ENCODE measurements at places on chromosomes 1 and 21.
A peak's percentile ranks its signal among the peaks of the same experiment; 100 is the strongest.

GRCh38 chr1:147334292-147334691 lies 91.8 kb downstream of the CHD1L start:
- DNase-seq = no peak

DNA sequence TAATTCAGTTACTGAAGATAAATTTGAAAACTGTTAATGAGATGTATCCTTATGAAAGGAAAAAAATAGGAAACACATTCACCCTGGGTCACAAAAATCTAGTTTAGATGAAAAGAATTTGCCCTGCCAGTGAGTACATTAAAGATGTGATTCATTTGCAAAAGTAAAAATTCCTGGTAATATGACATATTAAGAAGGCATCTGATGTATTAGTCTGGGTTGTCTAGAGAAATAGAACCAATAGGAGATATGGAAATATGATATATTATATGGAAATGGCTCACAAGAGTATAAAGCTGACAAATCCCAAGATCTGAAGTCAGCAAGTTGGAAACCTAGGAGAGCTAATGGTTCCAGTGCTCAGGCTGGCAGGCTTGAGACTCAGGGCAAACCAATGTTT lies 153.8 kb downstream of the MRPL39 start:
- DNase-seq = no peak

GRCh38 chr1:19416921-19417470 lies 68.3 kb downstream of the CAPZB start:
- no peak for DNase-seq

DNA sequence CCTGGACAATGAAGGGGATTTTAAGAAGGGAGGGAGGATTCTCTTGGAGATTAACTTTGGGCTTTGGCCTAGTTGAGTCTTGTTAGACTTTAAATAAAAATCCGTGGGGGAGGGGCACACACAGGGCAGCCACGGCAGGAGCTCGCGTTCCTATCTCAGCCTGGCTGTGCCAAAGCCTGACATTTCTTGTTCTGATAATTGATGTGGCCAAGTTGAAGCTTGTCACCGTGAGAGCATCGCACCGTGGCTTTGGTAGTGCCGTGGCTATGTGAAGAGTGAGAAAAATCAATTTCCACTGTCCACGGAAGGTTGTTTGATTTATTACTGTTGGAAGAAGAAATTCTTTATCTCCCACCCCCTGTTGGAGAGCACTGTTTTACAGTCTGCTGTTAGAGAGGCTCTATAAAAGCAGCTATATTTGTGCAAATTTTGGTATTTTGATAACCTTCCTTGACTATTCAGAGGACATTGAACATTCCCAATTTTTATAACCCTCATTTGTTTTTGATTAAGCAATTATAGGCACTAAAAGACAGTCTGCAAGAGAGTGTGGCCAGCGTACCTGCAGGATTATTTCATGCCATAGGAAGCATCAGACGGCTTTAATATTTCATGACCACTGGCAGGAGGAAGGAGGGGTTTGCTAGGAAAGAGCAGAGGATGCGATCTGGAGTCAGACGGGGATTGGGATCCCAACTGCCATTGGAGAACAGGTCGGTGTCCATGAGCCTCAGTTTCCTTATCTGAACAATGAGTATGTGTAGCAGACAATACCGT lies 160.7 kb downstream of the KAZN start:
- no peak for DNase-seq

DNA sequence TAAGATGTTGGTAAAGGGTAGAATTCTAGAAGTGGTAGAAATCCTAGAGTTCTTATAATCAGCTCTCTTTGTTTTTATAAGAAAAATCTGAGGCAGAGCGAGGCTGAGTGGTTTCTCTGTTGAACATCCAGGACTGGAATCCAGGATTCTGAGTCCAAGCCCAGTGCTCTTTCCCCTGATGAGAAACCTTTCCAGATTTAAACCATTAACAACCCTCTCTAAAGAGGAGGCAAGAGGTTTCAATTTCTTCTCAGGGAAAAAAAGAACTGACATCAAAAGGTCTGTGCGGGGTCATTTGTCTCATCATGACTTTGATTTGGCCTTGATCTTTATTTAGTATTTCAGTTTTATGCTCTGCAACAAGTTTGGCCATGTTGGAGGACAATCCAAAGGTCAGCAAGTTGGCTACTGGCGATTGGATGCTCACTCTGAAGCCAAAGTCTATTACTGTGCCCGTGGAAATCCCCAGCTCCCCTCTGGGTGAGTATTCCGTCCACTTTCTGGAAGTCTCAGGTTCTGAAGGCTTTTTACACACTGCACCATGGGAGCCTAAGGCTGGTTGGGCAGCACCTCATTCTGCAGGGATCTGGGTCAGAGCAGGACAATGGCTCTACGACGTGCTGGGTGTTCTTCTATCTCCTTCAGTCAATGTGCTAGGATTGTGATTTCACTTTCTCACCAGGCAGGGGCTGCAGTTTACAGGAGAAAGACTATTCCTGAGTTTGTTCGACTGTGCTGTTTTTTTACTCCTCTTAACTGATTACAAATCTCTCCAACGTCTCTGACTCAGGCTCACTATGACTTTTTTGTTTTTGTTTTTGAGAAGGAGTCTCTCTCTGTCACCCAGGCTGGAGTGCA lies 18.9 kb upstream of the CCT8 start:
- DNase-seq = no peak

DNA sequence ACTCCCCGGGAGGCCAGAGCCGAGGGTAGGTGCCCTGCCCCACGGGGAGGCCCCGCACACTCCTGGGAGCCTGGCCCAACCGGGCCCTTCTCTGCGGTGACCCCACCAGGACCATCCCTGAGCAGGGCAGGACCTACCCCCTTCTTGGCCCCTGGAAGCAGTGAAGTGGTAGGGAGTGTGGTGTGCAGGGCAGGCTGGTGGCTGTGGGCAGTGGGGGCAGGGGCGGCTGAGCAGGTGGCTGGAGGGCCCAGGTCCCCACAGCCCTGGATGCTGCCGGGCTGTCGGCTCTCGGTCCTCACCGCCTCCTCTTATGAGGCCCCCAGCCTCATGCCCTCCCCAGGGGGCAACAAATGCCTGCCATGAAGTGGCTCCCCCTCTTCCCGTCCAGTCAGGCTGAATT lies 19.5 kb downstream of the PLCH2 start:
- DNase-seq = no peak

DNA sequence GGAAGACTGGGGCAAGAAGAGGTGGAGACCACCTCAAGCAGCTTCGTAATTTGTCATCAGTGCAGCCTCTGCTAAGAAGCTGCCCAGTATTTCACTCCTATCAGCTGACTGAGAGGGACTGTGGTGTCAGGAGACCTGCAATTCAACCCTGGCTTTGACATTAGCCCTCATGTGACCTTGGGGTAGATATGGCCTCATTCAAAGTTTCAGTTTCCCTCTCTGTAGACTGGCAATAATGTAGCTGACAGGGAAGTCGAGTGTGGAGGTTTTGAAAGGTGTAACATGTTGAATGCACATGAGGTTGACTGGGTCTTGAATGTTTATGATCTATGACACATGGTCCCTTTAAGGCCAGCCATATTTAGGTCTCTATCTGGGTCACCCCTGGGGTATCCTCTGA lies 2.2 kb upstream of the SPRR4 start:
- no peak for DNase-seq

GRCh38 chr21:41709965-41710822 lies 56.7 kb downstream of the RIPK4 start:
- DNase-seq = no peak

GRCh38 chr1:203282720-203283542 lies 22.4 kb upstream of the BTG2 start:
- DNase-seq = no peak

- no peak for DNase-seq
These were observed 103.8 kb downstream of the ADSS2 start for GRCh38 chr1:244347942-244348341.

- peak; percentile 72 for DNase-seq
These were observed 76.3 kb downstream of the MORN1 start for GRCh38 chr1:2314803-2315673.

- no peak for DNase-seq
These were observed 98.2 kb downstream of the PTPN14 start for GRCh38 chr1:214453109-214453722.

- no peak for DNase-seq
These were observed 75.9 kb downstream of the PRDM2 start for GRCh38 chr1:13775916-13776315.

- no peak for DNase-seq
These were observed 66.5 kb upstream of the RAB3GAP2 start for GRCh38 chr1:220338759-220339158.

GRCh38 chr1:218699421-218699820 lies 354.3 kb downstream of the TGFB2 start:
- DNase-seq = no peak

- no peak for DNase-seq
These were observed 86.7 kb upstream of the GNG4 start for GRCh38 chr1:235736263-235736662.

DNA sequence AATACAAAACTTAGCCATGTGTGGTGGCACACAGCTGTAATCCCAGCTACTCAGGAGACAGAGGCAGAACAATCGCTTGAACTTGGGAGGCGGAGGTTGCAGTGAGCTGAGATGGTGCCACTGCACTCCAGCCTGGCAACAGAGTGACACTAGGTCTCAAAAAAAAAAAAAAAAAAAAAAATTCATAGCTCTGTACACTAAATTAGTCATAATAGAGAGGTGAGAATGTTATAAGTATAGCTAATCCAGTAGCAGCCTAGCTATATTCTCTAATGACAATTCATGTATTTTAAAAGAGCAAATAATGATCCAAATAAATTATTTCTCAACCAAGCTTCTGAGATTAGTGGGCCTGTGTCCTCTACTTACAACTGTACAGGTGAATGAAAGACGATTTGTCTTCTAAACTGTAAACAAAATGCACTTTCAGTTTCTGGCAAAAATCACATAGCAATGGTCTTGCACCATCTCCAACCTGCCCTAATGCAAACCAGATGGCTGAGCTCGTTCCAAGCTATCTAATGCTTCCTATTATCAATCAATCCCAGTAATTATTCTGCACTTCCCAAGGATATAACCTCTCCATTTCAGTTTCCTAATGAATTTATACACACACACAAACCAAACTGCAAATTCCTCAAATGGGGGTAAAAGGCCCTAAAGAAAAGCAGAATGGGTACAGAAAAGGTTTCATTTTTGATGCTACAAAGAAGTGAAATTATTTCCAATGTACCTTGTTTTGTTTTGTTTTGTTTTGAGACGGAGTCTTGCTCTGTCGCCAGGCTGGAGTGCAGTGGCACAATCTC lies 56.5 kb downstream of the GATAD2B start:
- no peak for DNase-seq

DNA sequence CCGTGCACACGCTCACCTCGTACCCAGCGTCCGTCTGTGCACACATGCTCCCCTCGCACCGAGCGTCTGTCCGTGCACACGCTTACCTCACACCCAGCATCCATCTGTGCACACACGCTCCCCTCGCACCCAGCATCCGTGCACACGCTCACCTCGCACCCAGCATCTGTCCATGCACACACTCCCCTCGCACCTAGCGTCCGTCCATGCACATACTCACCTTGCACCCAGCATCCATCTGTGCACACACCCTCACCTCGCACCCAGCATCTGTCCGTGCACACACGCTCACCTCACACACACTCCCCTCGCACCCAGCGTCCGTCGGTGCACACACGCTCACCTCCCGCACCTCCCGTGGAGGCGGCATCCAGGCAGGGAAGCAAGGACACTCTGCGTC lies 24.4 kb upstream of the COL18A1 start:
- DNase-seq = no peak

- DNase-seq = no peak
These were observed 6.9 kb downstream of the PDE4B start for GRCh38 chr1:65799601-65800000.

- DNase-seq = no peak
These were observed 295.4 kb upstream of the PBX1 start for GRCh38 chr1:164263540-164263939.

DNA sequence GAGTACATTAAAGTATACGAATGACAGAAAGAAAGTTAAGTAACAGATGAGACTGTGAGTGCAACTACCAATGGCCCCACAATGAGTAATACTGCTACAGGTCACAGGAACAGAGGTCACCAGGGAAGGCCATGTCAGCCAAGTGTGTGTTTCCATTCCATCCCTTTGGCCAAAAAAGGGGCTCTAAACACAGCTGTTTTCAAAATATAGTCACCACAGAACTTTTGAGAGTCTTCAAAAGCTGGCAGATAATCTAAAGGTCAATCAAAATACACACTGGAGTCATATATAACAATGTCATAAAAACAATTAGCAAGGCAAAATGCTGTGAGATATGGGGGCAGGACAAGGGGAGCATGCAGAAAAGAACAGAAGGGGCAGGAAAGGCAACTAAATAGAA lies 10.2 kb downstream of the USP24 start:
- no peak for DNase-seq
